ENCODE measurements at places on chromosomes 2 and 18. TPM values are rescaled to one million over a fixed set of nuclear protein-coding genes. Genes with fewer than 3 reads are reported as not detected.

GRCh38 chr18:24021505-24021904, 7.0 kb downstream of the TTC39C start:
- DNase-seq, result no peak

GRCh38 chr2:77101796-77102452, 420.3 kb downstream of the LRRTM4 start:
- DNase-seq, result no peak

DNA sequence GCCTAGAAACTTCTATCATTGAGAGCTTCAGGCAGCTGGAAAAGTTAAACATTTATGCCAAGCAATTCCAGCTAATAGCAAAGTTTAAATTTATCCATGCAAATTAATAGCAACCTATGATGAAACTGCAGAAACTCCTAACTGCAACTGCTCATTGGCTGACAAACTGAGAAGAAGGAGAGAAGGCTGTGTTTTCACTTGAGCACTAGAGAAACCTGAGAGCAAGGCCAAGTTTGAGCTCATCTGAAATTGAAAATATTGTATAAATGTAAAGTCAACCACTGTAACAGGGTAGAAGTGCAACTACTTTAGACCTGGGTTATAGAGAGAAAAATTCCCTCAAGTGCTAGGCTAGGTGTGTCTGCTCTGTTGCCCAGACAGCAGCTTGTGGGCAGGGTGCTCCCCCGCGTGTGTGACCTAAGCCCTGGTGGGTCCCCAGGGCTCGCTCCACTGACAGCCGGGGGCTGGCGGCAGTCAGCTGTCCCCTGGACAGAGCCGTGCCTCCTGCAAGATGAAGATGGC, 50.2 kb downstream of the CABYR start:
- DNase-seq, result no peak

- DNase-seq, result no peak
Measured at GRCh38 chr2:133726973-133727372, 158.7 kb upstream of the NCKAP5 start.

- no peak for DNase-seq
Measured at GRCh38 chr2:12291303-12291702, 425.4 kb upstream of the TRIB2 start.

The COL5A2 gene
- 160 TPM for total RNA-seq

Data from H4 (cell line).